ENCODE measurements at places on chromosomes 16 and 17. TPM values are rescaled to one million over a fixed set of nuclear protein-coding genes. Genes with fewer than 3 reads are reported as not detected.

Gene SMIM36
- not detected for total RNA-seq

- no peak for DNase-seq
These were observed 2.5 kb upstream of the ATP6V0C start for GRCh38 chr16:2511128-2511800.

DNA sequence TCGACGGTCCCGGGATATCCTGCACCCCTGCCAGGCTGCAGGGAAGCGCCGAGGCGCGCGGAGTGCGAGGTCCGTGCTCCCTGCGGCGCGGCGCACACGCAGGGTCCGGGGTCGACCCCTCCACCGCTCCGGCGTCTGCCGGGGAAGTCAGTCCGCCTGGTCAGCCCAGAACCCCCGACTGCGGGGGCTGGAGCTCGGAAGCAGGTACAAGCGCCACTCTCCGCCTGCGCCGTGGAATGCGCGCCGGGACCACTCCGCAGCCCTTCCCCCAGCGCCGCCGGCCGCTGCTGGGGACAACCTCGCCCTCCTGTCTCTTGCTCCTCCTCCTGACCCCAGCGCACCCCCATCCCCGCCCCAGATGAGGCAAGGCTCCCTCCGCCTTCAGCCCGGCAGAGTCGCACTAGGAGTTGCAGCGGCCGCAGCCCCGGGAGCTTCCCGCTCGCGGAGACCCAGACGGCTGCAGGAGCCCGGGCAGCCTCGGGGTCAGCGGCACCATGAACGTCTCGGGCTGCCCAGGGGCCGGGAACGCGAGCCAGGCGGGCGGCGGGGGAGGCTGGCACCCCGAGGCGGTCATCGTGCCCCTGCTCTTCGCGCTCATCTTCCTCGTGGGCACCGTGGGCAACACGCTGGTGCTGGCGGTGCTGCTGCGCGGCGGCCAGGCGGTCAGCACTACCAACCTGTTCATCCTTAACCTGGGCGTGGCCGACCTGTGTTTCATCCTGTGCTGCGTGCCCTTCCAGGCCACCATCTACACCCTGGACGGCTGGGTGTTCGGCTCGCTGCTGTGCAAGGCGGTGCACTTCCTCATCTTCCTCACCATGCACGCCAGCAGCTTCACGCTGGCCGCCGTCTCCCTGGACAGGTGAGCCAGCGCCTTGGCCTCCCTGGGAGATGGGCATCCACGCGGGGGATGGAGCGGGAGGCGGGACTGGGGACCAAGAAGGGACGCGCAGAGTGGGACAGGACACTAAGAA lies at the start of gene GALR2:
GALR2 (plus strand) TSS at position 392 of the 974 bp plus-strand sequence; CDS start at position 495, 103 bp downstream.
- no peak for DNase-seq

GRCh38 chr17:1186923-1187771 lies 7.4 kb upstream of the ABR start:
- DNase-seq = peak; percentile 51

DNA sequence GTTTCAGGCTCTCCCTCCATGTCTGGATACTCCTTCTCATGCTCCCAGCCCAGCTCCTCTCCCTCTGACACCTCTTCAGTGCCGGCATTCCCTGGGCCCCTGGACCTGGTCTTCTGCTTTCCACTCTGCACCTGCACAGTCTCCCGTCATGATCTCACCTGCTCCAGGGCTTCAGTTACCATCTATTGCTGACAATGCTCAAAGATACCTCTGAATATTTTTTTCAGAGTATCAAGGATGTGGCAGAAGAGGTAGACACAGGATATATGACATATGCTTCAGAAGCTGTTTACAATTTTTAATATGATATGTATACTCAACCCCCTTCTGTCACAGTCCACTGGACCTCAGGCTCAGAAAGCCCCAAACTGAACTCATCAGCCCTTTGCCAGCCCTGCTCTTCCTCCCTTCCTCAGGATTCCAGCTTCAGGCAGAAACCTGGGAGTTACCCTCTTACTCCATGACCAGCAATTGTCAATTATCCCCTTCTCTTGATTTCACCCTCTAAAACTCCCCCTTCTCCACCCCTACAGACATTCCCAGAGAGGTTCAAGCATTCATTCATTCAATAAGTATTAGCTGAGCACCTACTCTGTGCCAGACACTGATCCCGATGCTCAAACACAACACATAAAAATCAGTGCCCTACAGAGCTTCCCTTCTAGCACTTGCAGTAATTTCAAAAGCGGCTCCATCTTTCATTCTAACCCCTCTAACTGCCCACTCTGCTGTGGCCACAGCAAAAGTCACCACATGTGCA lies 7.8 kb upstream of the MLLT6 start:
- no peak for DNase-seq

- DNase-seq = no peak
These were observed 9.5 kb downstream of the HSD17B2 start for GRCh38 chr16:82044585-82044911.
